ENCODE measurements at places on chromosomes 4 and X.

DNA sequence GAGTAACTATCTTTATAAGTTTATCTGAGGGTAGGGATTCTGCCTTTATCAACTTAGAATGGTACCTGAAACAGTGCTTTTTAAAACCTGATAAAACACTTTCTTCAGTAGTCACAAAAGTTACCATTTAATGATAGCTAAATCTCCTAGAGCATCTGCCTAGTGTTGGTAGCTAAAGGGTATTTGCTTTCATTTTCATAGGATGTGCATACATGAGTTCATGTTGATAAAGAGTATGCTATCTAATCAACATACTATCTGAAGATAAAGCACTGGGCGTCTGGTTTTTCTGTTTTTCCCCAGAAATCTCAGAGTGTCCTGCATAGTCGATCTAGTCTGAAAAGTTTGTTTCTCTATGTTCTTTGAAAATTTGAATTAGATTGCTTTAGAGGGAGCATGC lies 75.1 kb downstream of the ADGRL3 start:
- no peak for DNase-seq

DNA sequence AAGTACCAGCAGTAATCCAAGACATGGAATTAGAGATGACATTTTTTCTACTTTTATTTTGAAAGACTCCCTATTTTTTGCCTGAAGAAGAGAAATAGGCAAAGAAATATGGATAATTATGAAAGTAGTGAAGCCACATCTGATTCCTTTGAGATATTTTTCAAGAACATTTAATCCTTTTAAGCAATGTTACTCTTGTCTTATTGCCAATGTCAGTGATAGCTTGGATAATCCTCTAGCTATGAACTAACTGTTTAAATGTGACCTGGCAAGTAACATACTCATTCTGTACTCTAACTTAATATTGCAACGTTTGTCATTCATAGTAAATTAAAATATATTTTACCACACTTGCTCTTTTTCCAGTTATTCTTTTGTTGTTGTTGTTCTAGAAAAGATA lies 181.3 kb downstream of the VEGFC start:
- no peak for DNase-seq

DNA sequence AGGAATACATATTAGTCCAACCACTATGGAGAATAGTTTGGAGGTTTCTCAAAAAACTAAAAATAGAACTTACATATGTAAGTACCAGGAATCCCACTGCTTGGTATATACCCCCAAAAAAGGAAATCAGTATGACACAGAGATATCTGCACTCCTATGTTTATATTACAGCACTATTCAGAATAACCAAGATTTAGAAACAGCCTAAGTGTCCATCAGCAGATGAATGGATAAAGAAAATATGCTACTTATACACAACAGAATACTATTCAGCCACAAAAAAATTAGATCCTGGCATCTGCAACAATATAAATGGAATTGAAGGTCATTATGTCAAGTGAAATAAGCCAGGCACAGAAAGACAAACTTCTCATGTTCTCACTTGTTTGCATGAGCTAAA lies 27.5 kb upstream of the ABCG2 start:
- DNase-seq, result no peak

DNA sequence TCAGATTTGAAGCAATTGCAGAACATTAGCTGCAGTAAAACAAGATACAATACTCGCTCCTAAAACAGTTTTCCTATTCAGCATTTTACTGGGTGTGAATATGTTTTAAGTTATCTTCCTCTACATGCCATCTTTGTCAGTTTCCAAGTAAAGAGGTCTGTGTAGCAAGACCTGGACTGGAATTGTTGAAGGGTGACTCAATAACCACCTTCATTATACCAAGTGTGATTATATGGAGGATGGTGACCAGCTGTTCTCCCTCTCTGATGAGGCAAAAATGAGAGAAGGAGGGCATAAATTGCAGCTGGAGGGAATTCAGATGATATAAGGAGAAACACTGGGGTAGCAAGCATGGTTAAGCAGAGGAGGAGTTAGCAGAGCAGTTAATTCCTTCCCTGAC lies 922.1 kb upstream of the SLIT2 start:
- no peak for DNase-seq

DNA sequence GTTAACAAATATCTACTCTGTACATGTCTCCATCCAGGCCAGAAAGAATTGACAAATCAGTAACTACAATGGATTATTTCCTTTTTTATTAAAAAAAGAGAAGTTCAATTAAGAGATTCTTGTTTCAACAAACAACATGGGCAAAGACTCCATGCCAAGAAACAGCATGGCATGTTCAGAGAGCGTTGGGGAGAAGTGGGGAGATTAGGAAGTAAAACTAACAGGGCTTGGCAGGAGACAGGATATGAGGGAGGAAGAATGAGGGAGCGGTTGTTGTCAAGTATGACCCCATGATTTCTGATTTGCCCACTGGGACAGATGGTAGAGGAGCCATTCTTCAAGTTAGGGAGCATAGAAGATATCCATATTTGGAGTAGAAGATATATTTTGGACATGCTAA lies 128.4 kb downstream of the RNF150 start:
- no peak for DNase-seq

All from Jurkat, Clone E6-1 (cell line).